ENCODE measurements at places on chromosomes 16 and 17.

DNA sequence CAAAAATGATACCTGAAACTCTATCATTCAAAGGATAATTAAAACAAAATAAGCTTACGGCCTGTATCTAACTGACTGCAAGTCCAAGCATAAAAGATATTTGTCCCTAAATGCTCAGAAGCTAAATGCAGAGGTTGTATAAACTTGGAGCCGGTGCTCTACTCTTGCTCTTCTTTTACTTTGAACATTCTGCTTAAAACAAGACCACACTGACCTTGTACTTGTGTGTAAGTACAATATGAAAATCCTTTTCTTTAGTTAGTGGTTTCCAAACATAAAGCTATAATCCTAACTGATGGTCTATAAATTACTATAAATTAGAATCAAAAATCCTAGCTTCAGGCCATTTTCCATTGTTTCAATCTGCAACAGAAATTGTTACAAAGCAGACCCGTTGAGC, 74.6 kb downstream of the SPAG9 start:
- DNase-seq, result no peak

GRCh38 chr16:4214215-4214621, 27.7 kb downstream of the SRL start:
- DNase-seq, result no peak

DNA sequence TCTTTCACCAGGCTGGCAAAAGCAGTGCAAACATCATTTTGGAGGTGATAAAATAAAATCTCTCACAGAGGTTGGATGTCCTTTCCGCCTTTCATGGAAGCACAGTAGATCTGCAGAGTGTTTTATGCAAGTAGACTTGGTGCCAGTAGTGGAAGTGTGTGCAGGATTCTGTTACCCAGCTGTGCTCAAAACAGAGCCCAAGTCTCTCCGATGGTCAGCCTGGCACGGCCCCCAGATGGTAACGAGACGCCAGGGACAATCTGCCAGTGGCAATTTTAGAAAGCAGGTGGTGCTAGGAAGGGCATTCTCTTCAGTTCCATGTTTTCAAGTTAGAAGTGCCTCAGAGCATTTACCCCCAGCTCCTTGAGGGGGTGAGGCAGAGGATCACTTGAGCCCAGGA, 1.5 kb upstream of the MTHFSD start:
- DNase-seq, result no peak

DNA sequence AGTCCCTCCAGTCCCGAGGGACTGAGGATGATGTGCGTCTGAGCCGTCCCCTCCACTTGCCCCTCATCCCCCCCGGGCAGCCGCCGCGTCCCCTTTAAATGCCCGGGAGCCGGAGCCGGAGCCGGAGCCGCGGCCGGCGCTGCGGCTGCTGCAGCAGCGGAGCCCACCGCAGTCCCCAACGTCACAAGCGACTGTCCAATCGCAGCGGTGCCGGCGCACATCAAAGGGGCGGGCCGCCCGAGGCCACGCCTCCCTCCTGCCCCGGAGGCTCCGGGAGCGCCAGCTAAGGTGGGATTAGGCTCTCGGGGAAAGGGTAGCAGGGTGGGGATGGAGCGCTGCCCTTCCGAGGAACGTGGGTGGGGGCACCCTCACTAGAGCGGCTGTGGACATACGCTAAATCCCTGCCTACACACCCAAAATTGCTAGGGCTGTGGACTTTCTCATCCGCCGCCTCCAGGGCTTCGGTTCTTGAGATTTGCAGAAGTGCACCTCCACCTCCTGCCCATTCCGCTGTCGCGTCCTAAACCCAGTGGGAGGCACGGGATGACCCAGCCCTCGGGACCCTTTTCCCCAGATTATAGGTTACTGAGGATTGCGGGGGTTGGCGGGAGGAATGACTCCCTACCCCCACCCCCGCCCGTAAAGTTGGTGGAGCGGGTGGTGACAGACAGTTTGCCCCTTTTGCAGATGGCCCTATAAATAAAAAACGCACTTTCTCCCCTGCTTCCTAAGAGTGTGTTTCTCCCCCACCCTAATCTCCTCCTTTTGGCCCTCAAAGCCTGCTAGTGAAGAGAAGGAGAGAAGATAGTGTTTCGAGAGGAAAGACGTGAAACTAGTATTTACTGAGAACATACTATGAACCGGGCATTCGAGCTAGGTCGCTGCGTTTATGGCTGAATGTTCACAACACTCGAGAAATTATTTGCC, at the start of gene PHOSPHO1:
Gene PHOSPHO1 (minus strand): TSS at position 152 of the 927 bp plus-strand sequence. CDS start 4,096 bp downstream, outside the sequence.
- DNase-seq, result peak; percentile 83

- DNase-seq, result no peak
These were observed 2.1 kb downstream of the PRPSAP1 start for GRCh38 chr17:76351526-76352071.

DNA sequence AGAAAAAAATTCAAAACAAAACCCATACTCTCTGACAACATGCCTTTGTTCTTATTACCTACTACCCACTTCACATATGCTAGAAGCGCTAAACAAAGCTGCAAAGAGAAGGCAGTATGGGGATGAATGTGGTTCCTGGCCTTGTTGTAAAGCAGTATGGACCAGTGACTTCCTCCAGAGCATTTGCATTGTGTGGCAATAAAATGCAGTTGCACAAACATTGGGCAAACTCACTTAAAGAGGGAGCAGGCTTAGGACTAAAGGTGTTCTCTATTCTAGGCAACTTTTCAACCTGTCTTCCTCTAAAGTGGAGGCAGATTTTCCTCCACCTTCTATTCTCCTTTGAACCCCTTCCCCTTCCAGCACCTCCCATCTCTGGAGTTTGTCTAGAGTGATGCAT, 17.1 kb downstream of the TMIGD1 start:
- no peak for DNase-seq

DNA sequence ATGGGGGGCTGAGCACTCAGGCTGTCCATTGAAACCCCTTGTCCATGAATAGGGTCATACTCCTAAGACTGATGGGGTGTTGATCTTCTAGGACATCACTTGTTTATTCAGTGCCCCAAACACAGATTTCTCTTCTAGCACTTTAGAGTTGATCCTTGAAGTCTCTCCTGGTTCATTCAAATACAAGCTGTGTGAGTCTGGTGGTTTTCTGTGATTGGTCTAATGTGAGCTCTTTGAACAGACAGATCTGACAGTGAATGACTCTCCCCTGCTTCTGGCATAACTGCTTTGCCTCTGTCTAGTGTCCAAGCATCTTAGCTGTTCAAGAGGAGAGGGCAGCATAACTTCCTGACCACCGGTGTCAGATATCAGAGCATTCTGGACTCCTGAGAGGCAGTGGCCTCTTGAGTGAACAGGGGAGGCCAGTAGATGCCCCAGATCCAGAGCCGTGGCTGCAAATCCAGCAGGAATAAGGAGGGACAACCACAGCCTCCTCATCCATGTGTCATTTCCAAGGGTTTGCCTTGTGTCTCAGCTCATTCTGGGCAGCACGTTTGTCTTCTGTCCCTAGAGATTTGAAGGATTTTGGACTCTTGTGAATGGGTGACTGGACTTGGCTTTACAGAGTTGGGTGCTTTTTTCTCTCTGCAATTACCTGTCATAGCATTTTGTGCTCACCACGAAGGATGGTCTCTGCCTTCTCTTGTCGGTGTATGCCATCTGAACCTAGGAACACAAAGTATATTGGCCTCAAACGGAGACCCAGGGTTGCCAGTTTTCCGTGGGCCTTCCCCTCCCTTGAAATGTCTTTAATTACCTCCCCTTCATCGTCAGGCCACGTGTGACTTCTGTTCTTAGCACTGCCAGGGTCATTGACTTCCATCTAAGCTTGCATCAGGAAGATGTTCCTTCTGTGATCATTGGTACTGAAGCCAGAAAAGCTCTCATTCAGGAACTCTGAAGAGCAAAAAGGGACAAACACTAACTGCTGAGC, 13.9 kb upstream of the CLEC18C start:
- DNase-seq, result no peak

- DNase-seq, result no peak
These were observed 165.7 kb upstream of the CDH8 start for GRCh38 chr16:62201911-62202310.

DNA sequence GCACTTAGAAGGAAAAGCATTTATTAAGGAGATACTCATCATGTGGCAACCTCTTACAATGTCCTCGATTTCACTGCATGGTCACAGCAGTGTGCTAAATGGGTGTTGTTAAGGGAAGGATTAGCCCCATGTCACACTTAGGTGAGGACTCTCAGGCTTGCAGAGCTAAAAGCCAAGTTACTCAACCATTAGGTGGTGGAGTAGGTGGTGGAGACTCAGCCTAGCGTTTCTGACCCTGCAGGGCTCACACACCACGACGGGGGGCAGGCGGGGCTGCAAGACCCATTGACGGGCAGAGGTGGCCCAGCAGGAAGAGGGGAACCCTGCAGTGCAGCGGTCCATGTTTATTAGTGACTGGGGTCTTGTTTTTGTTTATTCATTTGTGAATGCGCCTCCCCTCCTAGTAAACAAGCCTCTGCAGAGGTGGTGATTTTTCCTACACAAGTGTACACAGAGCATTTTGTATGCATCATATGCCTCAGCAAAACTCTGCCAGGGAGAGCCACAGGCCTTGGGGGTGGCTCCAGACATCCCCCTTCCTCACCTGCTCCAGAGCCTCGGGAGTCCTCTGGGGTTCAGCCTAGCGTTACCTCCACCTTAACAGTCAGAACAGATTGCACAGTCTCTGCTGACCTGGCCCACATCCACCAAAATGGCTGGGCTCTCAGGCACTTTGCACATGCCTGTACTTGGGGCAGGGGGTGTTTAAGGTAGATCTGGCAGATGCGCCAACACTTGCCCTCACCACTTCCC, 216.7 kb downstream of the C16orf95 start:
- DNase-seq, result no peak

- peak; percentile 29 for DNase-seq
These were observed 66.8 kb downstream of the KPNA2 start for GRCh38 chr17:68102318-68102758.

DNA sequence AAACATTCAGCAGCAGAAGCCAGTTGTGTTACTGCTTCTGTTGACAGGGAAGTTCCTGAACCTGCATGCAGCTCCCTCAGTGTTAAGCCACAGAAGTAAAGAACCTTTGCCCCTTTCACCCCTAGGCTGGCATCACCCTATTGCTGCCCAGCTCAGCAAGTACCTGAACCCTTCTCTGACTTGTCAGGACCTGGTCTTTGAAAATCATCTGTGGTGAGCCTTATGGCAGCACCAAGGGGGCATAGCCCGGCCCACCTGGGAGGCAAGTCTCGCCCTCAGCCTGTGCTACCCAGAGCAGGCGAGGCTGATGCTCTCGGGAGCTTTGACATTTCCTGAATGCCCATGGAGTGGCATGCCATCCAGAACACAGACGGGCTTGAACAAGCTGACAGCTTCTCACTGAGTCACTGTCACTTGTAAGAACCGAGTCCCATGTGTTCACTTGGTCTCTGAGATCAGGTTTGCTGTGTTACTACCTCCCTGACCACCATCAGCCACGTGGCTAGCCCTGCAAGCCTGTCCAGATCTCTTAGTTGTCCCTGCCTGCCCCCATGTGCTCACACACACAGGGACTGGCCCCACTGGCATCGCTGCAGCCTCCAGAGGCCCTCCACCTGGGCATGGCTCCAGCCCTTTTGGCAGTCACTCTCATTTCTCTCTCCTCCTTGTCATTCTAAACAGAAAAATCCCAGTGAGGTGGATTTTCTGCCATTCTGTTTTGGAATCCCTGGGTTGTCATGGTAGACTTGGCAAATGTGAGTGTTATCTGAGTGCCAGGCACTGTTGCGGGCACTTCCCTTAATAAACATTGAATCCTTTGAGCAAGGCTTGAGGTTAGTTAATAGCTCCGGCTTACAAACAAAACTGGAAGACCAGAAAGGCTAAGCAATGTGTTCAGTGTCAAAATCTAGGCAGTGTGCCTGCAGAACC, 2.9 kb upstream of the CARMIL2 start:
- no peak for DNase-seq

GRCh38 chr17:60345233-60345632, 46.7 kb downstream of the USP32 start:
- DNase-seq, result no peak

DNA sequence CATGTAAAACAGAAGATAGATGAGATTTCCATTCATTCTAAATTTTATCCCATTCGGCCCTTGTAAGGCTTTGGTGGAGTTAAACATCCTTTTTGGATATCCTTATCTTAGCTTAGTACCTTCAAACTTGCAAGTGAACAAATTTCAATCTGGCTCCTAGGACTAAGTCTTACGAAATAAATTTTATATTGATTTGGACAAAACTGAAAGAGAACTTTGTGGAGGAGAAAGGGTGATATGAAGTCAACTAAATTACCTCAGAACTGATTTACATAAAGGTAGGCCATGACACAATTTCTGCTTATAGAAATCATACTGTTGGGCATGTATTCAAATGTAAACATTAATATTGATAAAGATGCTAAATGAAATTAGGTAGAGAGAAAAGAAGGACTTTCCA, 175.3 kb upstream of the C17orf78 start:
- no peak for DNase-seq

GRCh38 chr16:77408607-77409006, 26.2 kb downstream of the ADAMTS18 start:
- DNase-seq, result no peak

All from CD4-positive, alpha-beta T cell treated with Interleukin-15 for 4 hours (primary cell).